Activated CD4-positive, alpha-beta memory T cell treated with anti-CD3 and anti-CD28 coated beads for 36 hours (primary cell): ENCODE measurements at places on chromosomes 12 and 14.

- H3K27me3 ChIP-seq = peaks cover 2% of the 10 kb centered on the region
- no peak for DNase-seq
- no peaks in the 10 kb centered on the region for H3K36me3 ChIP-seq
- no peaks in the 10 kb centered on the region for H3K4me1 ChIP-seq
- H3K27ac ChIP-seq = no peak overlapping the region
Measured at GRCh38 chr14:57461777-57462320, 31.8 kb downstream of the CCDC198 start.

DNA sequence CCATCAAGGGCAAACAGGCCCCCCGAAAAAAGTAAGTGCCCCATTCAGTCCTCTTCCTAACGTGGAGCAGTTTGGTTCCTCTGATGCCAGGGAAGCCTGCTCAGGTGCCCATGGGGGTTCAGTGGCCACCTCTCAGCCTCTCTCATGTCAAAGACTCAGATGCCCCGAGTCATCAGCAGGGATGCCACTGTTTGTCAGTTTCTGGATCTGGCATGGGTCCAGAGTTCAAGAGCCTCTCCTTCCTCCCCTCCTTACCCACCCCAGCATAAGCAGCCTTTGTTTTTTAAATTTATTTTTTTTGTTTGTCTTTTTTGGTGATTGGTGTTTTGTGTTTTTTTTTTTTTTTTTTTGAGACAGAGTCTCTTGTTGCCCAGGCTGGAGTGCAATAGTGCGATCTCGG, 11.3 kb downstream of the KMT5A start:
- peaks cover 21% of the 10 kb centered on the region for H3K4me1 ChIP-seq
- H3K36me3 ChIP-seq = peaks cover 48% of the 10 kb centered on the region
- H3K4me3 ChIP-seq = no peak overlapping the region
- DNase-seq = no peak
- H3K27me3 ChIP-seq = no peaks in the 10 kb centered on the region

DNA sequence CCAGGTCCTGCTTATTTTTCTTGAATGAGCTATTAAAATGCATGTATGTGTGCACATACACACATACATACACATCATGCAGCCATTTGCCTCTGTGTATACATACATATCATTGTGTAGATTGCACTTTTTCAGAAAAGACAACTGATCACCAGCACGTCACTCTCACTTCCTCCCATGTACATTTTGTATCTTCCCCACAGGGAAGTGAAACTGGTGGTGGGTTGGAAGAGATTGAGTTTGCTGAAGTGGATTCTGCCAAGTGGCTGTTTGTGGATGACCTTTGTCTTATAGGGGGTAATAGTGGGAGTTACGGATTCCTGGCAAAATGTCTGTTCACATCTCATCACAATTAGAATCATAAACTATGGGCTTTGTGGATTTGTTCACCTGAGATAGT, 448.6 kb downstream of the RAD51B start:
- H3K27me3 ChIP-seq = no peaks in the 10 kb centered on the region
- H3K27ac ChIP-seq = no peak overlapping the region
- no peak overlapping the region for H3K4me3 ChIP-seq
- no peaks in the 10 kb centered on the region for H3K36me3 ChIP-seq
- DNase-seq = no peak

GRCh38 chr14:90844321-90844720, 28.1 kb upstream of the TTC7B start:
- no peaks in the 10 kb centered on the region for H3K4me1 ChIP-seq
- no peaks in the 10 kb centered on the region for H3K27me3 ChIP-seq
- no peak for DNase-seq
- H3K4me3 ChIP-seq = no peak overlapping the region
- H3K27ac ChIP-seq = no peak overlapping the region
- no peaks in the 10 kb centered on the region for H3K36me3 ChIP-seq

GRCh38 chr12:17139931-17140330, 534.0 kb upstream of the LMO3 start:
- H3K36me3 ChIP-seq = no peaks in the 10 kb centered on the region
- no peaks in the 10 kb centered on the region for H3K27me3 ChIP-seq
- H3K27ac ChIP-seq = no peak overlapping the region
- DNase-seq = no peak
- H3K4me3 ChIP-seq = no peak overlapping the region

DNA sequence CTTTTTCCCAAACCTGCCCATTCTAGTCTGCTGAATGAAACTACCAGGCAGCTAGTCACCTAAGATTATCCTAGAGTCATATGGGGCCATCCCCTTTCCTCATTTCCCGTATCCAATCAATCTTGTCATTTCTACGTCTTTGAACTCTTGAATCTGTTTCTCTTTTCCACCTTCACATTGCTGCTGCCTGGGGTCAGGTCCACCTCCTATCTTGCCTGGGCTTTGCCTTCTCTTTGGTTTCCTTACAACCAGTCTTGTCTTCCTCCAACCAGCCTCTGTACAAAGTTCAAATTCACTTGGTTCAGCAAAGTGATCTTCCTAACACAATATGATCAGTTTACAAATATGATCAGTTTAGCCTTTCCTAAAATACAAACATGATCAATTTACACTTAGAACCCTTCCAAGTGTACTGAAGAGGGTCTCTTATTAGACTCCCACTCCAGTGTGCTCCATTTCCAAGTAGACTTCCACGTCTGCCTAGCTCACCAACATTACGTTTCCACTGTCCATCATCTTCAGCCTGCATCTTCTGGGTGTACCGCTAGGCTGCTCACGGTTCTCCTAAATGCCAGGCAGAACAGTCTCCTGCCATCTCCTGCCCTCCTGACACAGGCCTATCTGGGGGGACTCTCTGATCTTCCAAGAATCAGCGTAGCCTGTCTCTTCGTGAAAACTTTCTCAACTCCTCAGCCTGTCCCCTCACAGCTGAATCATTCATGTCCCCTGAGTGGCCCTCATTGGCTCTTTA, 4.1 kb upstream of the ACVR1B start:
- H3K27me3 ChIP-seq = peaks cover 6% of the 10 kb centered on the region
- H3K4me3 ChIP-seq = no peak overlapping the region

- H3K36me3 ChIP-seq = no peaks in the 10 kb centered on the region
- no peak overlapping the region for H3K4me3 ChIP-seq
- no peak for DNase-seq
- H3K27ac ChIP-seq = no peak overlapping the region
- no peaks in the 10 kb centered on the region for H3K27me3 ChIP-seq
Measured at GRCh38 chr12:99911081-99911480, 73.7 kb downstream of the ANKS1B start.

- no peak overlapping the region for H3K4me3 ChIP-seq
- peaks cover 5% of the 10 kb centered on the region for H3K4me1 ChIP-seq
- H3K36me3 ChIP-seq = no peaks in the 10 kb centered on the region
- H3K27ac ChIP-seq = no peak overlapping the region
Measured at GRCh38 chr14:81396113-81396512, 4.0 kb downstream of the STON2 start.

DNA sequence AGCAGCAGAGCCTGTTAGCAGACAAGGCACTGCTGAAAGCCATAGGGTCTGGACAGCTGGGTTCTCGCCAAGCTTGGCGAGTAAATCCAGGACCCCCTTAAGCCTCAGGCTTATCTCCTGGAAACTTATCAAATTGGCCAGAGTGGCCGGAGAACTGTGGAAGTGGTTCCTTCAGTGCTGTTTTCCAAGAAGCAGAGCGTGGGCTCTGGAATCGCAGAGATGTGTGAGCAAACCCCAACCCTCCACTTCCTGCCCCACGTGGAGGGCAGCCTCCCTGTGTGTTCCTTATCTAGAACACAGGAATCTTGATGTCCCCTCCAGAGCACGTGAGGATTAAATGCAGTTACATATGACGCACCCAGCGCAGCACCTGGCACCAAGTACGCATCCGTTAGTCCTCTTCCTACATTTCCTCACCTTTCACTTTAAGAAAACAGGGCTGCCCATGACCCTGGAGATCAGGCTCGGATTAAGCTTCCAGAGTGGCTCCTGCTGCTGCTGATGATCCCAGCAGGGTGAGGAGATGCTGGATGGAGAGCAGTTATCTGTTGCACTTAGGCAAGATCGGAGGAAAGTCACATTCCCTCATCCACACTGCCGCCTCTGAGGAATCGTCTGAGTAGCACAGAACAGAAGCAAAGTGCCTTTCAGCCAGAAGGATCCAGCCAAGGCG, 35.0 kb downstream of the MMAB start:
- H3K4me1 ChIP-seq = no peaks in the 10 kb centered on the region
- no peak for DNase-seq
- no peak overlapping the region for H3K4me3 ChIP-seq
- H3K36me3 ChIP-seq = peaks cover 10% of the 10 kb centered on the region
- H3K27ac ChIP-seq = no peak overlapping the region
